ENCODE measurements at places on chromosomes 1 and 21.

GRCh38 chr1:21618561-21619374 is 50.4 kb downstream of the RAP1GAP start:
- no peak for DNase-seq

- DNase-seq: peak; percentile 64
Measured at GRCh38 chr1:181141431-181141910, 53.0 kb downstream of the IER5 start.

DNA sequence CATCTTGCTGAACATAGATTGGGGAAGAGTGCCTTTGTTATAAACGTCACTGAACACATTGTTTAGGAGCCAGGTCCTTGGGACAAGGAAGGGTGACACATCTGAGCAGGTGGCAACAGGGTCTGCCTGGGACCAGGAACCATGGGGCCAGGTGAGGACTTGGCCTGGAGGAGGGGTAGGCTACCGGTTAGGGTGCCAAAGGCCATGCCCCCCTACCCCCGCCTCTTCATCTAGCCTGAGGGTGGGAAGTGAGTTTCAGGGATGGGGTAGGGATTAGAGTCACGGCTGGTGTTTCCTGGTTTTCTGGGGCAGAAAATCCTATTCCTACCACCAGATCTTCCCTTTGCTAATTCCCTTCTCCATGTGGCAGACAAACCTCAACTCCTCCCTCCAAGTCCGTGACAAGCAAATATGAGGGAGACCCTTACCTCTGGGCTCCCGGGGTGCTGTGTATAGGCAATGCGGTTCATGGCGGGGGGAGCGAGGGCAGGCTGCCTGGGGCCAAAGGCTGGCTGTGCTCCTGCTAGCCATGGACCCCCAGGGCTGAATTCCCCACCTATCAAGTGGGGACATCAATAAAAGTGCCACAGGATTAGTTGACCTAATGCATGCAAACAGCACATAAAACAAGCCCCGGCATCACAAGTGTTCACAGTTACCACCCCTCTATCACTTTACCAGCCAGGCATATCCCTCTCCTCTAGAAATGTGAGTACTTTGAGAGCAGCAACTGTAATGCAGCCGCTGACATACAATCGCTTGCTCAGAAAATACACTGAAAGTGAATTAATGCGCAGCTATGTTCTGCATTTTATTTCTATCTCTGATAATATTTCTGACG is 14.5 kb downstream of the CD247 start:
- DNase-seq: no peak

GRCh38 chr1:152018537-152018936 is 18.3 kb downstream of the S100A11 start:
- no peak for DNase-seq

- peak; percentile 86 for DNase-seq
Measured at GRCh38 chr1:154324669-154325582, at the start of gene ATP8B2. Gene ATP8B2 (plus strand): TSS chr1:154325525. CDS start chr1:154328142, 2,617 bp downstream.

DNA sequence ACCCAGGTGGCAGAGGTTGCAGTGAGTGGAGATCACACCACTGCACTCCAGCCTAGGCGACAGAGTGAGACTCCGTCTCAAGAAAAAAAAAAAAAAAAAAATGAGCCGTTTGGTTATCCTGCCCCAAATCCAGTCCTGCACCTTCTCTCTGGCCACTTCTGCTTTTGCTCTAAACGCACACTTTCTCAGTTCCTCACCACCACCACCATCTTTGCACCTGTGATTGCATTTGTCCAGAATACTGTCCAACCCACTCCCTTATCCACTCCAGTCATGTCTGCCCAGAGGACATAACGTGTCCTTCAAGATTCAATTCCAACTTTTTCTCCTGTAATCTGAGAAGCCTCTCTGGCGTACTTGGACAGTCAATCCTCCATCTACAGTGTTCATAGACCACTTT is 2.2 kb upstream of the NEK2 start:
- no peak for DNase-seq

DNA sequence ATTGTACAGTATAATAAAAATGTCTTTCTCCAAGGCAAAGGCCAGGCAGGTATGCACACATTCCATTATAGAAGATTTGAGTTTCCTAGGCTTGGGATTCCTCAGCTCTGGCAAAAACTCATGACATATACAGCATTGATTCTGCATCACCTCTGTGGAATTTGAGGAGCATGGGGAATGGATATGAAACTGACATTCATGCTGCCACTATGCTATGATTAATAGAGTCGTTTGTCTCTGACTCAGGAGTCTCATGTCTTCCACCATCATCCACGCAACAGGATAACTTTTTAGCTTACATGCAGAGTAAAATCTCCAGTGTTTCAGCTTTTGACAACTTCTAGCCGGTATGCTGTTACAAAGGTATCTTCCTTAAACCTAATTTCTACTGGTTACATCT is 49.8 kb upstream of the ADORA3 start:
- DNase-seq: no peak

DNA sequence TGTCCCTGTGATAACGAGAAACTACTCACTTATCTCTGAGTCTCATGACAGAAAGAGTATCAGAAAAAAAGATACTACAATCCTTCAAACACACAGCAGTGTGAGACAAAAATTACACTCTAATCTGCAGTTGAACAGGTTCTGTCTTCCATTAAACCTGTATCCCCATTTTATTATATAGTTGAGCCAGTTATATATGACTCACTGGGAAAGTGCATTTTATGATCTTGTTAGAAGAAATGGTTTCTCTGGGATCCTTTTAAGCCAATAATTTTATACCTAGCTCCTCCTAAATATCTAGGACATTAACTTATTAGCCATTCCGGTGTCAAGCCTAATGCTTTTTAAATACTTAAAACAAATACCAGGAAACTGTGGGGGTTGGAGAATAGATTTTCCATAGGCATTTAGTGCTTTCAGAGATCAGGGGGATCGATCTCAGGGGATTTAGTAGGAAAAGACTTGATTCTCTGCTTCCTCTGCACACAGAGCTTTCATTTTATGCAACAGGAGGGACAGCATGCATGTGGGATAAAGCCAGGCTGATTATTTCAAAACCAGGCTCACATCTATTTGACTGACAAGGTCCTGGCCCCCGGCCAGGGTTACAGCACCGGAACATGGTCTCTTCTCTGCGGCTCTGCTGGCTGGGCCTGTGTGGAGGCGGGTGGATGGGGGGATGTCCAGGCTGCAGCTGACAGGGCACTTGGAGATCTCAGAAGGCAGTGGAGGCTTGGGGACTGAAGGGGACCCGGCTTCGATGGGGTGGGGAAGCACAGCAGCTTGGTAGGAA is 310.6 kb downstream of the DISC1 start:
- DNase-seq: no peak

GRCh38 chr21:32322103-32322502 is 23.4 kb downstream of the MRAP start:
- DNase-seq: no peak

- DNase-seq: no peak
Measured at GRCh38 chr1:33004613-33005012, 32.1 kb downstream of the AK2 start.

DNA sequence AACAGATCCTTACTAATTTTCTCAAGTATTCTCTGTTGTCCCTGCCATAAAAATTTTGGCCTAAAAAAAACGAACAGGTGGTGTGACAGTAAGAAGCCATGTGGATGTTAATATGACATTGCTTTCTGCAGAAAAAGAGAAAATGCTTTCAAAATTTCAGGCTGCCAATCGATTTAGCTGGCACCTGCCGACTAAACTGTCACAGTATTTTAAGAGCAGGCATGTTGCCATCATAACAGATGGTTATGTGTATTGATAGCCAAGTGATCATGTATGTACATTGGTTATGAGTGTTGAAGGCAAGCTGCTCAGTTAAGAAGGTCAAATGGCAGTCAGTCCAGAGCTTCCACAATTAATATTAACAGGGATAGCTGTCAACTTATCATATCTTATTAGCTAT is 1017.0 kb downstream of the MRPL39 start:
- no peak for DNase-seq

- no peak for DNase-seq
Measured at GRCh38 chr21:40276001-40276400, 408.8 kb downstream of the PCP4 start.

GRCh38 chr21:44487831-44488230 is 32.5 kb downstream of the LRRC3 start:
- DNase-seq: peak; percentile 28

GRCh38 chr1:172180501-172181285 is 239.8 kb upstream of the C1orf105 start:
- DNase-seq: peak; percentile 59

DNA sequence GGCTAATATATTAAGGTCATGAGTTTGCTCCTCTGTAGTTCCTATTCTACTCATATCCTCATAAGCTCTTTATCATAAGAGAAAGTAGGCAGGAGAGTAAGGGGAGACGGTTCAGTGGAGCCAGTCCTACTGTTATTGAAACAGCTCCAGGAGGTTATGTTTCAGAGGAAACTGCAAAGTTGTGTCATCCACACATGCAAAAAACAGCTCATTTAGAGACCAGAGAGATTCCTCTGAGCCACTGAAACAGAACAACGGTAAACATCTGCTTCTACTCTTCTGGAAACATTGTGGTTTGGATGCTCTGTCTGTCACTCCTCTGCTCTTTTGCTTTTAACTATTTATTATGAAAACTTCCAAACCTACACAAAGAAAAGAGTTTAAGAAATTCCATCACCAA is 66.3 kb upstream of the PPP2R5A start:
- DNase-seq: no peak

GRCh38 chr1:169288011-169288414 is 79.6 kb downstream of the NME7 start:
- DNase-seq: no peak

- DNase-seq: no peak
Measured at GRCh38 chr1:75423616-75424015, 187.3 kb downstream of the SLC44A5 start.

DNA sequence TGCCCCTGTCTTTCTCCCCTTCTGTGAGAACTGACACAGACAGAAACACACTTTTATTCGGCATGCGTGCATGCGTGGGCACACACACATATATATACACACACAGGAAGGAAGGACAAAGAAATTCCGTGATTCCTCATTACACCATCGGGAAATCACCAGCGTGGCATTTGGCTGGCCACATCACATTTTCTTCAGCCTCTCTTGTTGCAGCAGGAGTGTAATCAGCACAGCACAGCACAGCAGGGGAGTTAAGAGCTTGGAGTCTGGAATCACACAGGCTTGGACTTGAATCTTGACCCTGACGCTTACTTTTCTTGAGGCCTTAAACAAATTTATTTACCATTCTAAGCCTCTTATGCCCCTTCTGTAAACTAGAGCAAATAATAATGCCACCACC is 45.3 kb upstream of the EPHA8 start:
- DNase-seq: no peak

- DNase-seq: no peak
Measured at GRCh38 chr1:151935154-151935553, 25.8 kb upstream of the THEM4 start.

- DNase-seq: no peak
Measured at GRCh38 chr1:60678391-60678790, 404.0 kb upstream of the NFIA start.

DNA sequence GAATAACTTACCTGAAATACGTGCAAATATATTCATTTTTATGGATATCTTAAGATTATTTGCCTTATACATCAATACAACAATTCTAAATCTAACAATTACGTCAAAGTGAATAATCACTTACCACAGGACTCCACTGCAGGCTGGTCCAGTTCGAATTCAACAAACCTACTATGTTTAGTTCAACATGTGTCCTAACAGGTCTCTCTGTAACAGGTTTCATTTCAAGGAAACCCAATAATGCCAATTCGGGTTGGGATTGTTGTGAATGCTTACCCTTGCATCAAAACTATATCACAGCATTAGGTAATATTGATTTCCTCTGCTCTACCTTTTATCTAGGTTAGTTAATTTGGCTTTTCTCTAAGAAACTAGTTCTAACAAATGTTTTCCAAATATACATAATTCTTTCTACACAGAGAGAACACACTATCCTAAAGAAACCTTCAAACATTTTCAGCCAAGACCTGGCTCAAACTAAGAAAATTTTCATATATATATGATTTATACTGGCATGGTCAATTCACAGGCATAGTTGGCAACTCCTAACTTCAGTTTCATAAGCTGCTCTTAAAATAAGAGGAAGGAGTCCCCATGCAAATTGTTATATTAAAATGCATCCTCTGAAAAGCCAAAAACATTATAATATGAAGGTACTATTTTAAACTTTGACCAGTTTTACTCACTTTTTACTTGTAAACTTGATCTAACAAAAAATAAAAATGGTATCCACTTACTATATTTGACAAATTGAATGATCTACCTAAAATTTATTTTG is 4.5 kb downstream of the IVNS1ABP start:
- no peak for DNase-seq

- DNase-seq: no peak
Measured at GRCh38 chr1:181768211-181768929, 285.1 kb downstream of the CACNA1E start.

GRCh38 chr21:24470852-24471251 is 1136.4 kb downstream of the MRPL39 start:
- no peak for DNase-seq

GRCh38 chr1:179824265-179824664 is 53.3 kb downstream of the TOR1AIP2 start:
- DNase-seq: no peak

DNA sequence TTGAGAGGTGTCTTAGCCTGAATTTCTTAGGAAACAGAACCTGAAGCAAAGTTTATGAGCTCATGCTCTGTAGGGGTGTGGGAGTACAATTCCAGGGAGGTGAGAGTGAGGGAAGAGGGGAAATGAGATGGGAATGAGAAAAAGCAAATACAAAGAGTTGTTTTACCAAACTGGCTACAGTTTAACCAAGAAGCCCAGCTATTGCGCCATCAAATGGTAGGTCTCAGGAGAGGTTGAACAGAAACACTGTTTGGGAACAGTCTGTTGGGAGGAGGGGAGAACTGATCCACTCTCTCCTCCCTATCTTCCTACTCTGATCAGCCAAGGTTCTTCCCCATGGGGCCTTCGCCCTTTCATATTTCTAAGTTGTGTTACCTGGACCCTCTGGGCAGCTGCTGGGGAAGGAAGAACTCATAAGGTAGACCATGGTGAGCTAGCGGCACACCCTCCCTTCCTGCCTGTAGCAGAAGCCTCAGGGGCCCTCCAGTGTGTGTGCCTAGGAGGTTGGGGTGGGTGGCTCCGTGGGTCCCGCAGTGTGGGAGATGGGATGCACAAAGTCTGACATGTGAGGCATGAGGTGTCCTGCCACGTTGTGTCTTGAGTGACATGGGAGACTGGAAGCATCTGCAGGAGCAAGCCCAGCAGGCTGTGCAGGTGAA is 120.5 kb downstream of the UCK2 start:
- DNase-seq: no peak

GRCh38 chr1:1197551-1198422 is 8.6 kb downstream of the TNFRSF18 start:
- no peak for DNase-seq

- DNase-seq: no peak
Measured at GRCh38 chr1:84166797-84167196, 22.7 kb downstream of the PRKACB start.

Data from CD4-positive, alpha-beta T cell treated with Interleukin-15 for 4 hours (primary cell).